Activated T-cell treated with anti-CD3 and anti-CD28 coated beads, Interleukin-2, amount 50 U/mL, for 1 hour (primary cell): ENCODE measurements at places on chromosomes 5 and 9.

DNA sequence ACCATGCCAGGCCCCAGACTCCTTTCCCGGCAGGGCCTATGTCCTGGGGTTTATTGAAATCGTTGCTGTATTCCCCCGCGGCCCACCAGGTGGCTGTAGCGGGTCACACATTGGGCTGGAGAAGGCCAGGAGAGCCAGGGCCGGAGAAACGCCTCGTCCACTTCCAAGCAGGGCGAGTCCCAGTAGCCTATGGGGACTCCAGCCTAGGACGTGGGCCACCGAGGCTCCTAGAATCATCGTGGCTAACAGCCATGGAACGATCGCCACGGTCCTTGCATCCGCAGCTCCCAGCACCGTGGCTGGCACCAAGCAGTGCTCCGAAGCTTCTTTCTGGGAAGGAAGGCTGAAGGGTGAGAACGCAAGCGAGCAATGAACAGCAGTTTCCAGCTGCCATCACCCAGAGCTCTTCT, 87.7 kb downstream of the ENTREP1 start:
- no peak for DNase-seq

DNA sequence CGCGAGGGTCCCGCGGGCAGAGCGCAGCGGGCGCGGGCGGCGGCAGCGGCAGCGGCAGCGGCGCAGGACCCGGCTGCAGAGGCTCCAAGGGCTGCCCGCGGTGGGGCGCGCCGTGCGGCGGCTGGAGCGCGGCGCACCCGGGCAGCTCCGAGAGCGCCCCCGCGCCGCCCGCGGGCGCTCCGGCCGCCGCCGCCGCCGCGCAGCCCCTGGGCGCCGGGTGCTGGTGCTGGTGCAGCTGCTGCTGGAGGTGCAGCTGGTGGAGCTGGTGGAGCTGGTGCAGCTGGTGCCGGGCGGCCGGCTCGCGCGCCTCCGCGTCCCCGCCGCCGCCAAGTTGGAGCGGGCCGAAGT, 644 bp downstream of the IER5L start:
- no peak for DNase-seq

- DNase-seq = no peak
Observed at GRCh38 chr9:18997151-18997550, 35.9 kb downstream of the SAXO1 start.

- no peak for DNase-seq
Observed at GRCh38 chr5:143062379-143062778, 292.2 kb downstream of the ARHGAP26 start.

GRCh38 chr9:89006996-89007967, 16.0 kb downstream of the S1PR3 start:
- no peak for DNase-seq

GRCh38 chr5:173729079-173729765, 112.8 kb upstream of the BOD1 start:
- no peak for DNase-seq

DNA sequence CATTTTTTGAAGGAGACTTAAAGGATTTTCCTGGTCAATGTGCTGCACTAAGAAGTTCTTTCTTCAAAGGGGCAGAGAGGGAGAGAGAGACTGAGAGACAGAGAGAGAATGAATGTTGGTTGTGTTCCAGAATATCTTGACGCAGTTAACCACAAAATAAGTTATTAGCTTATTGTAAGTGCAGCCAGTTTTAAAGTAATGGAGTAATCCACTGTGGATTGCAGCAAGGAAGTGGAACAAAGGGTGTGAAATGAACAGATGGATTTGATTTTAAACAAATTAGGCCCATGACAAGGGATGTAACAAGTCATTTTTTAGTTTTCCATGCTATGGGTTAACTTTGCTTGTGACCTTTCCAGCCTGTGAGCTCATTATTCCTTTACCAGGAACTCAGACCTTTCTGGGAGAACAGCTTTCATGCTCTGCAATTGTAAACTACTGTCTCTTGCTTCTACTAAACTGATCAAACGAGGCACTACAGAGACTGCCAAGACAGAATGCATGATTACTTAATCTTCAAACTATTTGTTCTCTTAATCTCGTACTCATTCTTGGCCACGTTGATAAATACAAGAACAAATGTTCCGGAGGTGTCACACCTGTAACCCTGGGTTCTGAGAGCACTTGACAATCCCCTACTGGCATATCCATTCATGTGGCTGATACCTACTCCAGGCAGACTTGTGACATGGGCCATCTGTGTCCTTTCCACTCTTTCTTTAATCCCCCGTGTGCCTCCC, 131.1 kb downstream of the TLE1 start:
- DNase-seq = no peak

- DNase-seq = no peak
Observed at GRCh38 chr9:129580211-129580915, 40.5 kb downstream of the C9orf50 start.

DNA sequence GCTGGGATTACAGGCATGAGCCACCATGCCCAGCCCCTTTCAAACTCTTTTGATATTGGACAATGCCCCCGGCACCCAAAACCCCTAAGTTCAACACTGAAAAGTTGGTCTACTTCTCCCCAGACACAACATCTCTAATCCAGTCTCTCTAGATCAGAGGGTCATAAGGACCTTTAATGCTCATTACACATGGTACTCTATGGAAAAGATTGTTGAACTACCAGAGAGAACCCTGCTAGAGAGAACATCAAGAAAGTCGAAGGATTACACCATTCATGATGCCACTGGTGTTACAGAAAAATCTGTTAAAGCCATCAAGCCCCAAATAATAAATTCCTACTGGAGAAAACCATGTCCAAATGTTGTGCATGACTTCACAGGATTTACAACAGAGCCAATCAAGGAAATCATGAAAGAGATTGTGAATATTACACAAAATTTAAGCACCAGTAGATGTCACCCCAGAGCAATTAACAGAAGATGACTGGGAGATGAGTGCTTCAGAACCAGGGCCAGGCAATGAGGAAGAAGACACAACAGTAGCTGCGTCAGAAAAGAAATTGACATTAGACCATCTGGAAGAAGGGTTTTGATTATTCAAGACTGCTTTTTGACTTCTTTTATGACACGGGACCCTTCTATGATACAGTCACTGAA, 28.3 kb upstream of the NIPAL4 start:
- no peak for DNase-seq

- no peak for DNase-seq
Observed at GRCh38 chr9:137639303-137640051, 20.7 kb downstream of the EHMT1 start.

- peak; percentile 61 for DNase-seq
Observed at GRCh38 chr9:121201045-121201737, 478 bp downstream of the RAB14 start.

DNA sequence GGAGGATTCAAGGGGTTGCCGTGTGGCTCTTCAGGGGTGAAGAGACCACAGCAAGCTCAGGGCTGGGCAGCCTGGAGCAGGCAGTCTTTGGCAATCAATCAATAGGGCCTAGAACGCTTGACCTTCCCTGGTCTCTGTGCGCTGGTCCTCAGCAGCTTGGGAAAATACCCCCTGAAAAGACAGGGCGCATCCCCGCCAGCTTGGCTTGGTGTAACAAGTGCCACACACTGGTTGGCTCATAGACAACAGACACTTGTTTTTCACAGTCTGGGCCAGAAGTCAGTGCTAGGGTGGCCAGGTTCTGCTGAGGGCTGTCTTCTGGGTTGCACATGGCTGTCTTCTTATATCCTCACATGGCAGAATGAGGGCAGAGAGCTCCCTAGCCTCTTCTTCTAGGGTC, 141.1 kb downstream of the HSD17B3 start:
- no peak for DNase-seq

DNA sequence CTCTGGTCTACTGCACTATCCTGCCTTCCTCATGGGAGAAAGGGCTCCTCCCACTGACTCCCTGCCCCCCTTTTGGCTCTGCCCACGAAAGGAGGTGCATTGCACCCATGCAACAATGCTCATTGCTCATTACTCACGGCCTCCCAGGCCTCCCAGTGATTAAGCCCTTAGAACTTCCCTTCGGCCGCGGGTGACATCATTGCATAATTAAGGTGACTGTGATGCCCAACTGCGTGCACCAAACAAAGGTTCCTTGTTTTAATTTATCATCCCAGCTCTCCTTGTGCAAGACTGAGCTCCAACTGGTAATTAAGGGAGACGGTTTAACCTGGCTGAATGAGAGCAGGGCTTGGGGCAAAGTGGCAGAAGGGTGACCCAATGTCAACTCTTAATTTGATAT, 180.4 kb downstream of the GAS1 start:
- DNase-seq = no peak

DNA sequence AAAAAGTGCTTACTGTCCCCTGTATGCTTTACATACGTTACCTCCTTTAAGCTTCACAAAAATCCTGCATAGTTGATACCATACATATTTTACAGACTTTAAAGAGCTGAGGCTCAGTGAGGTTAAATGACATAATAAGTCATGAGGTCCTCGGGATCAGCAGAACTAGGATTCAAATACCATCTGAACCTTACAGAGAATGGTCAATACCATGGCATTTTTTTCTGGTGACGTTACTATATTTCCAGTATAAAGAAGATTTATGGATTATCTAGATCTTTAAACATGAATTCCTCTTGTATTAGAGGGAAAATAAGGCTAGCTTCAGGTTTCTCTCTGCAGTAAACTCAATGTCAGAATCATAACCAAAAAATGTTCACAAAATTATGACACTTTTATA, 153.7 kb upstream of the GPR151 start:
- DNase-seq = no peak

DNA sequence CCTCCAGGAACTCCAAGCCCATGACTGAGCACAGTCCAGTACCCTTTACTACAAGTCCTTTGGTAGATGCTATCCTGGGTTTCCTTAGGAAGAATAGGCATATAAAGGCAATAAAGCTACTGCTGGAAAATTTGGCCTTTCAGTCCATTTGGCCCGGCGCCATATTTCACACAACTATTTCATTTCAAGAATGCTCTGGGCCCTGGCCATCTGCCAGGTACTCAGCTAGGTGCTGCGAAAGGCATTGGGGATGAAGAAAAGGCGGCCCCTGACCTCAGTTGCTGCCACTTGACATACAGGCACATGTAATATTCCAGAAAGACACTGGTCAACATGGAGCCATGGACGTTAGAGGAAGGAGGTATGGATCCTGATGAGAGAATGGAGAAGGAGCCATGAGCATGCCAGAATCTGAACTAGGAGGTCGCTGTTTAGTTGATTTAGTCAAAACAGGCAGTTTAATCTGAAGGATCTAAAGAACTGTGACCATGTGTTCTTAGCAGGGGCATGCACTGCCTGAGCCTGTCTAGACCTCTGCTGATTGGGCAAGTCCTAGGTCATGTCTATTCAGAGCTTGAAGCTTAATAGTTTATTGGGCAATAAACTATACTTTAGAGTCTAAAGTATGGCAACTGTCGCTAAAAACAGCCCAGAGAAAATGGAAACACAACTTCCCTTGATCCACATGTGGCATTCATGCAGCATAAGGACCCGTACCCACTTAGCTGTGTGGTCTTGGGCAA, 149.3 kb downstream of the MELK start:
- no peak for DNase-seq

DNA sequence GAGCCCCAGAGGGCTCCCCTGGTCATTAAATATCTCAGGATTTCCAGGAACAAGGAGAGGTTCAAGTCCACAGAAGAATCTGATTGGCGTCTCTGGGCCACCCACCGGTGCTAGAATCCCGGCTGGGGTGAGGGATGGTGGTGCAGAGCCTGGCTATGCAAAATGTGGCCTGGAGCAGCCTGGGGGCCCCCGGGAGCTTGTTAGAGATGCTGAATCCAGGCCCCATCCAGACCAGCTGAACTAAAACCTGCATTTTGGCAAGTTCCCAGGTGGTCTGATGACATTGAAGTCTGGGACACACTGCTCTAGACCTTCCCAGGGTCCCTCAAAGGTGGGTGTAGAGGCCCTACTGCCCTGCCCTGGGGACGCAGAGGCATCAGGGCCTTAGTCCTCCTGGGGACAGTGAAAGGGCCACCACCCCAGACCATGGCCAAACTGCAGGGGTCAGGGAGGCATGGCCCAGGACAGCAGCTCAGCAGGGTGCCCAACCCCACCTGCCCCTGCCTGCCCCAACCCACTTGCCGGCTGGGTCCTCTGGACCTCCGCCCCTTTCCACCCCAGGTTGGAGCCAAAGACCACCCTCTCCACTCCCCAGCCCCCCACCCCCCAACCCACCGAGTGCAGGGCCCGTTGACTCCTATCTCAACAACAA, 34.7 kb downstream of the ADAMTS2 start:
- no peak for DNase-seq

GRCh38 chr5:54175-54730, 37.7 kb upstream of the PLEKHG4B start:
- DNase-seq = no peak

GRCh38 chr5:124661317-124662141, 84.9 kb downstream of the ZNF608 start:
- DNase-seq = no peak

DNA sequence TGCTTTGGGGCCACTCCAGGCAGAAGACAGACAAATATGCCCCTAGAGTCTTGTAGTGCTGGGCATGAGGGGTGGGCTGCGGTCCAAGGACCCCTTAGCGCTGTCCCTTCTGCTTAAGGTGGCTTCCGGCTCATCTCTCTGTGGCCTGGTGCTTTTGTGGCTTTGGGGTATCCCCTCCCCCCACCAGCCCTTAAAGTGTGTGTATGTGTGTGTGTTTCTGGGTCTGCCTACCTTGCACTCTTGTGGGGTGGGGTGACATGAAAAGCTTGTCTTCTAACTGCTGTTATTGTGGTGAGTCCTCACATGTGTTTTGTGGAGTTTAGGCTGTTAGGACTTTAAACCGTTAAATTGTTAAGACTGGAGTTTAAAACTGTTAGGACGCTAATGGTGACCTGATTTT, 23.6 kb downstream of the MARCHF6 start:
- DNase-seq = no peak

DNA sequence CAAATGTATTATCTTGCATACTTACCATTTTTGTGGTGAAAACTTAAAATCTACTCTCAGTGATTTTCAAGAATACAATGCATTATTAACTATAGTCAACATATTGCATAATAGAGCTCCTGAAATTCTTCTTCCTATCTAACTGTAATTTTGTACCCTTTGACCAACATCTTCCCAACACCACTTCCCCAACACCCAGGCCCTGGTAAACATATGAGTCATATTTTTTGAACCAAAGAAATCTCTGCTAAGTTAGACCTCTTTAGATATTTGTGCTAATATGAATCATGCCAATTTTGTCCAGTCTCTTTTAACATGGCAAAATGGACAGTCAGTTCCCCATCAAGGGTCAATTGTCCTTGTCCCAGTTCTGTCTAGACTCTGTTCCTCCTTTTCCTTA, 18.5 kb upstream of the RGS7BP start:
- no peak for DNase-seq

DNA sequence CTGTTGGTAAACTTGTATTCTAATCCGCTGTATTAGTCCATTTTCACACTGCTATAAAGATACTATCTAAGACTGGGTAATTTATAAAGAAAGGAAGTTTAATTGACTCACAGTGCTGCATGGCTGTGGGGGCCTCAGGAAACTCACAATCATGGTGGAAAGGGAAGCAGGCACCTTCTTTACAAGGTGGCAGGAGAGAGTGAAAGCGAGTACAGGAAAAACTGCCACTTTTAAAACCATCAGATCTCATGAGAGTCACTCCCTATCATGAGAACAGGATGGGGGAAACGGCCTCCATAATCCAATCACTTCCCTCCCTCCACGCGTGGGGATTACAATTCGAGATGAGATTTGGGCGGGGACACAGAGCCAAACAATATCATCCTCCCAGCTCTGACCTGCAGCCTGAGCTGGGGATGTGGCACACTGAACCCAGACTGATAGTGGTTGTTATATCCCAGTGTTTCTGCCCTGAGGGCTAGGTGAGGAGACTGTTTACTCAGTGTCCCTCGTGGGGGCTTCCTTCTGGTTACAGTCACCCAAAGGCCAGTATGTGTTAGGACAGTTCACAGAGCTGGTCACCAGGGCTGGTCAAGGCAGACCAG, 488.3 kb downstream of the KDM4C start:
- no peak for DNase-seq
